ENCODE measurements at places on chromosomes 2 and 18.
A peak's percentile ranks its signal among the peaks of the same experiment; 100 is the strongest.

GRCh38 chr2:145184741-145185651 is 665.1 kb upstream of the ZEB2 start:
- no peak for DNase-seq

DNA sequence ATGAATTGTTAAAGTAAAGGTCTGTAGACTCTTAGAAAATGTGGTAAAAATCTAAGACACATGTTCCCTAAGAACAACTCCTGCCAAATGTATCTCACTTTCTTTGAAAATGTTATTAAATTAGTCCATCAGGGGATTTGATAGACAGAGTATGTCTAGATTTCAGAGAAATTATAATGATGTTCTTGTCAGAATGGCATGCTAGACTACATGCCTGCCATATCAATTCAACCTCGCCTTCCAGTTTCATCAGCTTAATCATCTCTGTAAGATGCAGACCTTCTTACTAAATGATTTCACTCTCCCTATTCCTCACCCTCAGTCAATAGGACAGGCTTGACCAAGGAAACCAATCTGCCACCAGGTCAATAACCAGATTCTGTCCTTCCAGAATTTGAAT is 368.4 kb downstream of the TXNL1 start:
- DNase-seq: no peak

DNA sequence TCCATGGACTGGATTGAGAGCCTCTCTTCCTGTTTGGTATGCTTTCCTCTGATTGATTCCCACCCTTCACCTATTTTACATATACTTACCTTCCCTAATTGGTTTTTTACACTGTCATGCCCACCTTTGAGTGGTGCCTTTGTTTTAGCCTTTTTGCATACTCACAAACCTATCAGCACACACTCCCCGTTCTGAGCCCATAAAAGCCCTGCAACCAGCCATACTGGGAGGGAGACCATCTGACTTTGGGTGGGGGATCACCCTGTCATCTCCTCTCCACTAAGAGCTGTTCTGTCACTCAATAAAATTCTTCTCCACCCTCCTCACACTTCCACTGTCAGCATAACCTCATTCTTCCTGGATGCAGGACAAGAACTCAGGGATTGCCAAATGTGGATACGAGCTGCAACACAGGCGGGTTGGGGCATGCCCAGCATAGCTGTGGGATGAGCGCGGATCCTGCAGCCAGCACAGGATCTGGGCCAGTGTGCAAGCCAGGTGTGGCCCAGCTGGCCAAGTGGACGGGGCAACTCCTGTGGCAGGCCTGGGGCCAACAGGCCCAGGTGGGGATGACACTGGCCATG is 9.4 kb upstream of the MOB1A start:
- DNase-seq: no peak

DNA sequence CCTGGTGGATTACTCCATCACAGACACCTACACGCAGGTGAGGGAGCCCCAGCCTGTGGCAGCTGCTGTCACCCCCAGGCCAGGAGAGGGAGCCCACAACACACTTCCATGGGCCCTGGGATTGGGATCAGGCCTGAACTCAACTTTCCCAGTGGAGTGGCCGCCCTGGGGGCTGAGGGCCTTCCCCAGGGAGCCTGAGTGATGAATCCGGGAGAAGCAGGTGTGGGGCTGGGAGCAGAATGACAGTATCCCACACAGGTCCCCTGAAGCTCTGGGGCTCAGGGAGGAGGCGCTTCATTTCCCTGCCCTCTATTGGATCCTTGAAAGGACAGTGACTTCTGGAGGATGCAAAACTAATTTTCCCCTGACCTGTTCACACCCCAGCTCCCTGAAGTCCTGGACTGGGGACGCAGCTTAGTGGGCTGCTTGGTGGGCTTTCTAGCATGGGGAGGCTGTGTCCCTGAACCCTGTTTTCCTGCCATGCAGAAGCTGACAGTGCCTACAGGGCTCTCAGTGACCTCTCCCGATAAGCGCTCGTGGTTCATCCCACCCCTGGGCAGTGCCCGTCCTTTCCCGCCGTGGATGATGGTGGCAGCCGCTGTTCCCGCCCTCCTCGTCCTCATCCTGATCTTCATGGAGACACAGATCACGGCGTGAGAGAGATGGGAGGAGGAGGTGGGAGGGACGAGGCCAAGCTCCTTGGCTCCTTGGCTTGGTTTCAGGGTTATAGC is 11.0 kb downstream of the SLC4A3 start:
- no peak for DNase-seq

DNA sequence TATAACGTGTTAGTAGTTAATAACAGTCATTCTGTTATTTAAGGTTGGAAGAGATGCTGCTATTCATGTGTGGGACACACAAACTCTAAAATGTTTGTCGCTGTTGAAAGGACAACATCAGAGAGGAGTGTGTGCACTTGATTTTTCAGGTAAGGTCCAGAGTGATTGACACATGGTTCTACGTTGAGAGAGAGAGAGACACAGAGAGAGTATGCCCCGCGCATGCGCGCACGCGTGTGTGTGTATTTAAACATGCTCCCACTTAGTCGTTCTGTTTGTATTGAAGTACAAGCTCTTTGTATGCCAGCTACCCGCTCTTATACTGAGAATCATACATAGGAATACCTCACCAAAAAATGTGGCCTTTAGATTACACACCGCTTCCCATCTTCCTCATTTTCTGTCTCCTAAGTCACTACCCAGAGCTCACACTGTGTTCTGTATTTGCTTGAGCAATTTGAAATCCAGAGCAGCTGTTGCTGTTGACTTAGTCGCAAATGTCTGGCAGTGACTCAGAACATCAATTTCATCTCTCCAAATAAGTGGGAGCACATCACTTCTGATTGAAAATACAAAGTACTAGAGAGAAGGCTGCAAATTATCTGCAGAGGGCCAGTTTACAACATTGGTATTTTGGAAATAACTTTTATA is 148.1 kb downstream of the EML6 start:
- DNase-seq: no peak

- no peak for DNase-seq
These were observed 44.0 kb downstream of the CPO start for GRCh38 chr2:206983161-206983859.

- DNase-seq: no peak
These were observed 60.2 kb downstream of the RMDN2 start for GRCh38 chr2:37985333-37985732.

GRCh38 chr2:159155320-159155719 is 131.2 kb downstream of the WDSUB1 start:
- no peak for DNase-seq

- no peak for DNase-seq
These were observed 19.0 kb downstream of the CROCC2 start for GRCh38 chr2:240925191-240925567.

DNA sequence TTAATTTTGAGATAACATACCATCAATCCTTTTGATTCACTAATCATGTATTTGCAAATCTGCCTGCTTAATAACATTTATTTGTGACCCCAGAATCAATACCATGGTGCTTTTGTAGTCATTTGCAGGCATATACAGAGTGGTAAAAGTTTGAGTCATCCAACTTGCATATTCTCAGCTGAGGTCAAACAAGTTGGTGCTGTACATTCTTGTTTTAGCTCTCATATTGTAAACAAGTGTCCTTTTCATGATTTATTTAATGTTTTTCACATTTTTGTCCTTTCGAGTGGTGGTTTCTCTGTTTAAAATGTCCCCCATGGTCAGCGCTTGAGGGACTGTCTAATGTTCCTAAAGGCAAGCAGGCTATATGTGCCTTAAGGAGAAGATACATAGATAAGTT is 17.5 kb downstream of the RAB27B start:
- DNase-seq: no peak

GRCh38 chr18:49716035-49716434 is 97.3 kb downstream of the ACAA2 start:
- no peak for DNase-seq

- no peak for DNase-seq
These were observed 70.9 kb upstream of the ERBB4 start for GRCh38 chr2:212609479-212609878.

- DNase-seq: no peak
These were observed 171.9 kb upstream of the FN1 start for GRCh38 chr2:215607766-215608165.

- no peak for DNase-seq
These were observed 25.0 kb downstream of the SPP2 start for GRCh38 chr2:234075518-234075915.

DNA sequence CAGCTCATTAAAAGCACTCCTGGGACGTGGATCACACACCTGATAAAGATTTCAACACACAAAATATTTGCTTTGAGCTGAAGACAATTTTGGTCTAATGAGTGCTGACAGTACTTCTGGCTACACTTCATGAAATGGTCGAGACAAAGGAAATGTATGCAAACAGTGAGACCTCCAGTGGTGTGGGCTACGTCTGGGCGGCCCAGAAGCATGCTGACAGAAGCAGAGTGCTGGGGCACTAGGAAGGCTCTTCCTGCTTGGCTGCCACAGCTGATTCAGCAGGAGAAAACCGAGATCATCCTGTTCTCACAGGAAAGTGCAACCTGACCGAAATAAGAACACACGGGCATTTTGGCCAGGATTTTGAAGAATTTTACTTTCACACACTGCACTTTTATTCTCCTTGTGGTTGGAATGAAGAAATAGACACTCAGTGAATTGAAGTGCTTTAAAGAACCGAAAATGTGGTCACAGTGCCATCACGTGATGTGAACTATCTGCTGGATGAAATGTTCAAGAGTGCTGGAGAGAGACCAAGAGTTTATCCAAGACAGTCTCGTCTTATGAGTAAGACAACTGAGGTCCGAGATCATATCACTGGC is 149.5 kb downstream of the CCBE1 start:
- DNase-seq: no peak

DNA sequence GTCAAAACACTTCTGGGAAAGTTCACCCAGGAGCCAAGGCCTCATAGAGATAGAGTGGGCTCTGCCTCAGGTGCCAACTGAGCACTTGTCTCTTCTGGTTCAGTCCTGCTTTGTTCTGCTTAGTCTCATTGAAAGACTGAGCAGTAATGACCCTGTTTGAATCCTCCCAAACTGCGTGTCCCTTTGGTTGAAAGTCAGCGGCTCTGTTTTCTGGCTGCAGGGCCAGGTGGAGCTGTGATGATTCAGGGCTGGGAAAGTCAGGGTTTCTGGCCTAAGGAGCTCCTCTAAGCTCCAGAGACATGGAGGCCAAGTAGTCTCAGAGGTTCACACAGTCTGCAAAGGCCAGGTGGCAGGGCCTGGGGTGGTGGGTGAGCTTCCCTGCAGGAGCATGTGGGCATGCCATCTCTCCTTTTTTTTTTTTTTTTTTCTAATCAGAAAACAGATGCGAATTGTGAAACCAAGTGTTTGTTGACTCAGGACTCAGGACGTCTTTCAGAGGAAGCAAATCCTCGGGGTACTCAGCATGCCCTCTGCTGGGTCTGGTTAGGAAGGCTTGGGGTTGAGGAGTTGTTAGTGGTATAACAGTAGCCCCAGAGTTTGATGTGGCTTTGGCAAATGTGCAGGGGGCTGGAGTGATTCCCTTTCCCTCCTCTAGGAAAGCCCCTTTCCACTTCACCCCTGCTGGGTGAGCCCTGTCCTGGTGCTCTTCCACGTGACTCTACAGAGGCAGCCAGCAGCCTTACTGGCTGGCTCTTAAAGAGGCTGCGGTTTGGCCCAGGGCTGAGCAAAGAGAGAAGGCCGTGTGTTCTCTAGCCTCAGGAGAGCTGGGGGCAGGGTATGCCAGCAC is 38.3 kb downstream of the TMEM17 start:
- no peak for DNase-seq

- DNase-seq: no peak
These were observed 22.5 kb upstream of the CERS6 start for GRCh38 chr2:168433527-168433926.

GRCh38 chr18:47557160-47557559 is 305.7 kb upstream of the SKOR2 start:
- DNase-seq: no peak

GRCh38 chr2:168346725-168347477 is 99.5 kb upstream of the STK39 start:
- peak; percentile 30 for DNase-seq

GRCh38 chr2:223598994-223599639 is 3.0 kb downstream of the SCG2 start:
- DNase-seq: no peak

GRCh38 chr2:56086336-56086735 is 97.5 kb upstream of the CCDC85A start:
- no peak for DNase-seq

GRCh38 chr18:6954501-6954900 is 163.1 kb downstream of the LAMA1 start:
- no peak for DNase-seq

DNA sequence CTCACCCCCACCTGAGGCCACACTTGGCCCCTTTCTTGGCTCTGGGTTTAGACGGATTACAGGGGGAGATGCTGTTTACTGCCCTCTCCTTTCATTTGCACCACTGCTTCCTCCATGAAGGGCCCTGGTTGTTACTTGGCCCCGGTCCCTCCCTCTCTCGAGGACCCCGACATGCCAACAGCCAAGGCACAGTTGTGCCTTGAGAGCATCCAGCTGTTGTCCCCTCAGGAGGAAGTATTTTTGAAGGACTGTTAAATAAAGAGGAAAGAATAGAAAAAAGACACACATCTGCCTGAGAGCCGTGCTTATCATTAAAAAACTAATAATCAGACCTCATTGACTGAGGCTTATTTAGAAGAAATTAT is 44.0 kb downstream of the ITGB1BP1 start:
- no peak for DNase-seq

DNA sequence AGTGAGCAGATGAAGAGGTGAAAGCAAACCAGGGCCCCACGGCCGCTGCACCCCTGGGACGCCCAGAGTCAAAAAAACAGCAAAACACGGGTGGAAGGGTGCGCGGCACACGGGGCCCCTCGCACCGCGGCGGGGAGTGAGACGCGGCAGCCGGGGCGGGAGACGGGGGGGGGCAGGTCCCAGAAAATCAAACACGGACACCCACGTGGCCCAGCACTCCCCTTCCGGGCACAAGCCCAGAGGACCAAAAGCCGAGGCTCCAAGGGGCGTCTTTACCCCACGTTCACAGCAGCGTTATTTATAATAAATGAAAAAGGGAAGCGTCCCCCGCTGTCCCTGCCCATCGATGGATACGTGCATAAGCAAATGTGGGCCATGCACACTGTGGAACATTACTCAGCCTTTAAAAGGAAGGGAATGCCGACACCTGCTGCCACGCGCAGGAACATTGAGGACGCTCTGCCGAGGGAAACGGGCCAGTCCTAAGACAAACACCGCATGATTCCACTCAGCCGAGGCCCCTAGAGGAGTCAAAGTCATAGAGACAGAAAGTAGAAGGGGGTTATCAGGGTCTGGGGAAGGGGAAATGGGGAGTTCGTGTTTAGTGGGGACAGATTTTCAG is 677 bp upstream of the COPS9 start:
- no peak for DNase-seq

- no peak for DNase-seq
These were observed 18.6 kb upstream of the CYP26B1 start for GRCh38 chr2:72166279-72166678.

GRCh38 chr2:73134471-73134870 is 21.7 kb upstream of the RAB11FIP5 start:
- no peak for DNase-seq
